NCI-H2227 treated with DMSO at 0.1 percent for 48 hours (cell line): ENCODE measurements at places on chromosomes 11 and 22.
A peak's percentile ranks its signal among the peaks of the same experiment; 100 is the strongest.

GRCh38 chr11:13016415-13016814 lies 7.3 kb downstream of the RASSF10 start:
- DNase-seq = no peak

- DNase-seq = no peak
These were observed 16.1 kb downstream of the RRAS2 start for GRCh38 chr11:14342906-14343305.

DNA sequence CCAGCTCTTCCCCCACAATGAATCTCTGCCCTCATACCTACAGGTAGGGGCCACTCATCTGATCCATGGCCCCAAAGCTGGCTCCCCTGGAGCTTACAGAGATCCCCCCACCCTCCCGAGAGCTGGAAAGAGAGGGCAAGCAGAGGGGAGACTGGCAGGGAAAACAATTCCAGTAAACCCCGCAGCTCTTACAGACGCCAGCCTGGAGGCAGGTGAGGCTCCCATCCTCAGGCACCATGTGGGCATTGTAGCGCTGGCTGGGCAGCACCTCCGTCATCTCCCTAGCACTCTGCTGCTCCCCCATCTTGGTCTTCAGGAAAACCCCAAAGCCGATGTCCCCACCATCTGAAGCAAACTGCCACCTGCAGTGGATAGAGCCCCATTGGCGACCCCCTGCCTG lies 14.1 kb downstream of the SEC14L4 start:
- no peak for DNase-seq

- DNase-seq = no peak
These were observed 282.5 kb downstream of the KCNA4 start for GRCh38 chr11:29734287-29734686.

- peak; percentile 78 for DNase-seq
These were observed 488.3 kb downstream of the INSC start for GRCh38 chr11:15602785-15603567.

DNA sequence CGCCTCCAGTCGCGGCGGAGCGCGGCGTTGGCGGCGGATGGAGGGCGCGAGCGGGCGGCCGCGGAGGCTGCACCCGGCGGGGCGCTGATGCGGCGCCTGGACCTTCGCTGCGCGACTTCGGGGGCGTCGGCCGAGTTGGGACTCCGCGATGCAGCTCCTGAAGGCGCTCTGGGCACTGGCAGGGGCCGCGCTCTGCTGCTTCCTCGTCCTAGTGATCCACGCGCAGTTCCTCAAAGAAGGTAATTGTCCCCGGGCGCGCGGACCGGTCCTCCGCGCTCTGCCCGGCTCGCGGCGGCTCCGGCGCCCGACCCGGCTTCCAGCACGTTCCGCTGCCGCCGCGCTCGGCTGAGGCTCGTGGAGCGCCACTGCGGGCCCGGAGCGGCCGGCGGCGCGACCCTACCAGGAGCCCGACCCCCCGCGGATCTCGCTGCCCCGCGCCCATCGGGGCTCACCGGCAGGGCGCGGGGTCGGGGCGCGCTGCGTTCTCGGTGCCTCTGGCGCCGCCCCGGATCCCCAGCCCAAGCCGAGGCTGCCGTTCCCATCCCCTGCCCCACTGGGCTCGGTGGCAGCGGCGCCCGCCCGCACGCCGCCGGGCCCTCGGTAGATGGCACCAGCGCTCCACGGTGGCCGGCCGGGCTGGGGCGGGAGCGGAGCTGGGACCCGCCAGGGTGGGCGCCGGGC lies 1251.2 kb downstream of the BRD1 start:
- no peak for DNase-seq

DNA sequence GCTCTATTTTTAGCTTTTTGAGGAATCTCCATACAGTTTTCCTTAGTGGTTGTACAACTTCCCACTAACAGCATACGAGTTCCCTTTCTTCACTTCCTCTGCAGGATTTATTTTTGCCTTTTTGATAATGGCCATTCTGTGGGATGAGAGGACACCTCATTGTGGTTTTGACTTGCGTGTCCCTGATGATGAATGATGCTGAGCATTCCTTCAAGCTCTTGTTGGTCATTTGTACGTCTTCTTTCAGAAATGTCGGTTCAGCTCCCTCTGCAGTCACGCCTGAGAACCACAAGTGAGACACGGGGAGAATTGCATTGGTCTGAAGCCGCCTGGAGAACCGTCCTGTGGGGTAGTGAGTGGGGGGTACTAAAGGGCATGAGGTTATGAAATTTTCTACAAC lies 2.0 kb upstream of the KRTAP5-10 start:
- no peak for DNase-seq

DNA sequence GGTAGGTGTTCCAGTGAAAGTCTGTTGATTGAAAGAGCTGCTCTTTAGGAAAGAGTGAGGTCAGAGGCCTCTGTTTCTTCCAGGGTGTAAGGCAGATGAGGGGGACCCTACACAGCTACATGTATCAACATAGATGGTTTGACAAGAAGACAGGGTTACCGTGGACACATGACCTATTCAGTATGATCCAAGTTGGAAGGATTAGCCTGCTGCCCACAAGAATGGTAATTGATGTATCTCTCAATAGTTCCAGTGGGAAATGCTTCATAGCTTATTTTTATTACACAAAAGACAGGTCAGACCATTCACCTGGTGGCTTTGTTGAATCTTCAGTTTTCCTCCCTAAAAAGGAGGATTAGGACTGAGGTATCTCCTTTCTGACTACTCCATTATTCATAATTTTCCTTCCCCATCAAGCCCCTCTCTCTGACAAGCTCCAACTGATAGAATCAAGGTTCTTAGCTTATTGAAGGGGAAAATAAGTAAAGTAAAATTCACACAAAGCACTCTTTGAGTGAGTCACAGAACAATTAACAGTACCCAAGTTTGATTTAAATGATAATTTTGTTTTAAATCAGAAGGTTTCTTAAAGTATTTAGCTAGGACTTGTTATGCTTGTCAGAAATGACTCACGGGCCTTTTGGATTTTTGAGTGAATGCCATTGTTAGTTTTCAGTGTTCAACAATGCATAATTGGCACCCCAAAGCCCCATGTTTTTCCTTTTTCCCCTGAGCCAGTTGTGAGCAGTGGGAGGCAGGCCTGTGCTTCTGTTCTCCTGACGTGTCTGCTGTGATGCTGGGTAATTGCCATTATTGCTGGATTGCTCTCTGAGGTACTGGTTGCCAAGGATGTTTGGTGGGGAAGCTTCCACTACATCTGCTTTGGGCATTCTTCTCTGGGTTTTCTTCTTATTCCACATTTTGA lies 373.2 kb downstream of the DDX10 start:
- no peak for DNase-seq
